ENCODE measurements at places on chromosomes 11 and 22.

- no peak for DNase-seq
Observed at GRCh38 chr11:118213201-118213600, 11.6 kb downstream of the JAML start.

- peak; percentile 66 for DNase-seq
Observed at GRCh38 chr11:64241491-64242374, 838 bp downstream of the FKBP2 start.

DNA sequence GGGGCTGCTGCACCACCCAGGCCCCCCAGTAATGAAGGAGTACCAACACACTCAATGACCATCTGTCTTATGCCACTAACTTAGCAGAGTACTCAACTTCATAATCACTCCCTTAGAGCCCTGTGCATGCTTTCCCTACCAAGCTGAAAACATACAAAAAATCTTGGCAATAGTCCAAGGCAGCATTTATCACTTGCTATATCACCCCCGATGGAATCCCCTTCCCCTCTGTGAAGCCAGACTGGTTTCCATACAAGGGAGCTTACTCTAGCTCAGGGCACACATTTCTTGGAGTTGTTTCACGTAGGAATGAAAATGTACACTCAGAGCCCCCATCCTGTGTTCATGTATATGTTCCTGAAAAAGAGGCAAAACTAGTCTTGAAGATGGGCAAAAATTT is 301.3 kb upstream of the TENM4 start:
- DNase-seq, result no peak

- no peak for DNase-seq
Observed at GRCh38 chr11:26333906-26334305, 2.0 kb downstream of the ANO3 start.

DNA sequence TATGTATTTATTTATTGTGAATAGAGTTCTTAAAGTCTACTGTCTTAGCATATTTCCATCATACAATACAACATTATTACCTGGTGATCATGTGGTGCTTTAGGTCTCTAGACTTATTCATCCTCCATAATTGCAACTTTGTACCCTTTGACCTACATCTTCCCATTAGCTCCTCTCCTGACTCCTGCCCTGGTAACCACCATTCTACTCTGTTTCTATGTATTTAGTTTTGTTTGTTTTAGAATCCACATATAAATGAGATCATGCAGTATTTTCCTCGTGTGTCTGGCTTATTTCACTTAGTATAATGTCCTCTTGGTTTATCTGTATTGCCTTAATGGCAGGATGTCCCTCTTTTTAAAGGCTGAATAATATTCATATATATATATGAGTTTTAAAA is 22.7 kb downstream of the NCAM1 start:
- no peak for DNase-seq

- DNase-seq, result no peak
Observed at GRCh38 chr11:32039149-32039548, 51.7 kb upstream of the RCN1 start.

DNA sequence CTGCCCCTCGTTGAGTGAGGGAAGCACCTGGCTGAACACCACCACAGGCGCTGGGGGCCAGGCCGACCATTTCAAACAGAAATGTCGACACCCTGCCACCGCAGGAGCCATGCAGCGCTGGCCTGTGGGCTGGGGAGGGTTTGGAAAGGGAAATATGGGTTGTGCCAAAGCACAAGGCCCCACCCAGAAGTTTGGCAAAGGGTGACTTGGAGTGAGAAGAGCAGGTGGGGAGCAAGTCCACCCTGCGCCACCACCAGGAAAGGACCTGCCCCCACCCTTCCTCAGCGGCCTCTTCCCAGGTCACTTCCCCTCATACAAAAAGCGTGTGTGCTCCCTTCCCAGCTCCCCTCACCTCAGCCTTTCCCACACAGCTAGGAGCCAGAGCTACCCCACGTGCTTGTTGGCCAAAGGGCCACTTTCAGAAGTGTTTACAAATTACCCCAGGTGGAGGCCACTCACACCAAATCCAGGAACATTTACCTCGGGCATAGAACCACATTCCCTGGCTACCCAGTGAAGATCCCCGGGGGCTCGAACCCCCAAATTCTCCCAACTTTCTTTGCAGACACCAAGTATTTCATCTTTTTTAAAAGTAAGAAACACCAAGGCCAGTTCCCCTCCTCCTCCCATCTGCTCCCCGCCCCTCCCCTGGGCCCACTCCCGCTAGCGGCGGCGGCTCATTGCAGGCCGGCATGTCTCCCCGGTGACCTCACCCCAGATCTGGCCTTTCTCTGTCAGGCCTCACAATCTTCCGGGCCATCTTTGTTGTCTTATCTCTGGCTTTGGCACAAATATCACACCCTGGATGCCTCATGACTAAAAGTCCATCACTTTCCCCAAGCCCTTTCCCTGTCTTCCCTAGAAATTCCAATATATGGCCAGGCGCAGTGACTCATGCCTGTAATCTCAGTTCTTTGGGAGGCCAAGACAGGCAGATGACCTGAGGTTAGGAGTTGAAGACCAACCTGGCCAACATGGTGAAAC is 20.5 kb upstream of the SCGB1A1 start:
- peak; percentile 62 for DNase-seq

DNA sequence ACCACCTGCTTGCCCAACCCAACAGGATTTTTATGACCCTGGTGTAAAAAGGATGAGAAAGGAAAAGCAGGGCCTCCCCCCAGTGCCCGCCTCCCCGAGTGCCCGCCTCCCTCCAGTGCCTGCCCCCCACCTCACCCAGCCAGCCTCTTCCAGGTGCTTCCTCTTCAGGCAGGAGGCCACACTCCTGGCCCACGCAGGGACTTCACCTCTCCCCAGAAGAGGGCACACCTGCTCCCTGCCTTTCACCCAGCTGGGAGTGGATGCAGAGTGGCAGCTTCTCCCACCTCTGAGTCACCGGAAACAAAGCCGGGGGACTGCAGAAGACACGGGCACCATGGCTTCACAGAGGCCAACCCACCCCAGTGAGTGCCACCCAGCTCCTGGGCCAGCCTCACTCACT is 16.1 kb downstream of the CPT1A start:
- DNase-seq, result no peak

DNA sequence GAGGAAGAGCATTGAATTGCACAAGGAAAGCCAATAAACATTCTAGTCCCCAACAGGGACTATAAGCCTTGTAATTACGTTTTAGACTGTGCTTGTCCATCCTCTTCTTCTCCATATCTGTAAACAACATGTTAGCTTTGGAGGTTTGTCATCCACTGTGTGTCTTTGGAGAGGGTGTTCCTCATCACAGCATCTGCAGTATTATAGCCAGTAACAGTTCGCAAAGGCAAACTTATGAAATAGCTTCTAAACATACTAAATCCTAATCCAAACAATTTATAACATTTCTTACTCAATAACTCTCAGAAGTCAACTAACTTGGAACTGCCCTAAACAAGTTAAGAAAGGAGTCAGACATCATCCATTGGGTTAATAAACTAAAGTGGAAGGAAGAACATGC is 10.3 kb upstream of the BDNF start:
- no peak for DNase-seq

- no peak for DNase-seq
Observed at GRCh38 chr11:32105871-32106560, 15.1 kb downstream of the RCN1 start.

DNA sequence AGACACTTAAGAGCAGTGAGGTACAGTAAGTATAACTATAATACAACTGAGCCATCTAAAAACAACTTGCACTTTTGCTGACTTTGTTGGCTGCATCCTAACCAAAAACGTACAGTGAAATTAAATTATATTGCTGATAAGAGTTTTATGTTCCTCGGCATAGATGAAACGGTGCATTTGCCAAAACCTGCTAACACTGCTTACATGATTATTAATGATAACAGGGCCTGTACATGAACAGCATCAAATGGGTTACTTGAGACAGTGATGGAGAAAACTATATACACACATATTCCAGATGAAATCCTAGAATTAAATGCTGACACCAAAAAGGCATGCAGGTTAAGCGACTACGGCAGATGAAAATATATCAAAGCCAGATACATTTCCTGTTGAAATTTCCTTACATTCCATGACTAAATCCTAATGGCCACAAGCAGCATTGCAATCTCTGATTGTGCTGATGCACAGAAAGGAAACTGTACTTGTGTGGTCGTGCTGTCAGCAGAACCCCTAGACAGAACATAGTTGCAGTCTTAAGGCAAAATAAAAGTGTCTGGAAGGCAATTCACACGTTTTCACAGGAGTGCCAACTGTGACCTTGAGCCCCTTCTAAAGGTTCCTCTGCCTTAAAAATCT is 143.9 kb downstream of the CADM1 start:
- no peak for DNase-seq

DNA sequence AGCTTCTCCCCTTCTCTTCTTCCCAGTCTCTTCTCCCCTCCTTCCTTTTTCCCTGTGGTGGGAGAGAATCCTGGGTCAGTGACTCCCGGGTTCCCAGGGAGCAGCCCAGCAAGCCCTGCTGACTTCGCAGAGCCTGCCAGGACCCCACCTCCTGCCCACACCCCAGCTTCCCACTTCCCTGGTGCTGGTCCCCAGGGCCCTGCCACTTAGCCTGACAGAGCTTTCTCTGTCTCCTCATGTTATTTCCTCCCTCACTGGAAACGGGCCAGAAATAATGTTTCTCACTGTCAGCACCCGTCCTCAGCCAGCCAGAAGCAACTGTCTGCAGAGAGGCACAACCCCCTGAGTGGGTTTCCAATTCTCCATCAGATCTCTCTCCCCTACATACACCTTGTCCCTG is 27.1 kb downstream of the C11orf96 start:
- DNase-seq, result peak; percentile 40

GRCh38 chr22:38081941-38082828 is 1.8 kb downstream of the SLC16A8 start:
- DNase-seq, result no peak

- DNase-seq, result no peak
Observed at GRCh38 chr22:43017525-43018460, 2.8 kb upstream of the PACSIN2 start.

GRCh38 chr11:61019832-61020405 is 48.4 kb downstream of the CD6 start:
- DNase-seq, result no peak

- DNase-seq, result no peak
Observed at GRCh38 chr22:46064966-46065666, 85.2 kb upstream of the PPARA start.
